ENCODE measurements at places on chromosomes 2 and 18.
A peak's percentile ranks its signal among the peaks of the same experiment; 100 is the strongest.

DNA sequence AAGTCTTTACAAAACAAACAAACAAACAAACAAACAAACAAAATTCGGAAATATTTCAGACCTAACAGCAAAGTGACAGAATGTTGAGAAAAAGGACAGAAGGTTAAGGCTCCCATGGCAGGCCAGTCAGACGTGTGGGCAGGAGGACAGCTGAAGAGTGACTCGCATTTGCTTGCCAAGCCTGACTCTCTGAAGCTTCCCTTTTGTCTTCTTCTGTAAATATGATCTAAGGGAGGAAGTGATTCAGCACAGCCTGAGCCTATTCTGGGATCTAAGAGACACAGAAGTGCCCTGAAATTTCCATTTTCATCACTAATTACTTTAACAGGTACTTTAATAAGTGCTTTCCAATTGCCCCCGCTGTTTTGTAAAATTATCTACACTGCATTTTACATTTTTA, 134.0 kb upstream of the LYPD1 start:
- no peak for DNase-seq
- no peaks in the 10 kb centered on the region for H3K27me3 ChIP-seq
- no peak overlapping the region for H3K27ac ChIP-seq
- H3K4me1 ChIP-seq, result no peaks in the 10 kb centered on the region
- no peaks in the 10 kb centered on the region for H3K36me3 ChIP-seq

- H3K4me1 ChIP-seq, result no peaks in the 10 kb centered on the region
- H3K36me3 ChIP-seq, result peaks cover 2% of the 10 kb centered on the region
- no peak for DNase-seq
- H3K27ac ChIP-seq, result no peak overlapping the region
- peaks cover 11% of the 10 kb centered on the region for H3K27me3 ChIP-seq
- no peak overlapping the region for H3K4me3 ChIP-seq
Measured at GRCh38 chr2:12819103-12819475, 102.4 kb downstream of the TRIB2 start.

GRCh38 chr2:200575957-200576356, 9.9 kb upstream of the AOX1 start:
- H3K4me3 ChIP-seq, result no peak overlapping the region
- H3K4me1 ChIP-seq, result peaks cover 8% of the 10 kb centered on the region
- H3K27me3 ChIP-seq, result no peaks in the 10 kb centered on the region
- H3K36me3 ChIP-seq, result peaks cover 4% of the 10 kb centered on the region

DNA sequence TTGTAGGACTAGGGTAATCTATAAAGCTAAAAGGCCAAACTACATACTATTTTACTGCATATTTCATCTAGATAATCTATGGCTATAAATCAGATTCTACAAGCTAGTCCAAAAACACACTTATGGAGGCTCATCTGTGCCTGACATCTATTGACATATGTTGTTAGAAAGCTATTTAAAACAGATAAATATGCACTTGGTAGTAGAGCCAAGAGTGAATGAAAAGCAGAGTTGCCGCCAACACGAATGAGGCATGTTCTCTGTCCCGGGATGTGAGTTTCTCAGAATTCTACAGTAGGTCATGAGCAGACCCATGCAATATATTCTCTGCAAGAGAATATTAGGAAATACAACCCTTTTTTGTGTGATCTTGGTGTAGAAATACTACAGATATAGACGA, 66.7 kb upstream of the LPIN2 start:
- no peaks in the 10 kb centered on the region for H3K27me3 ChIP-seq
- no peaks in the 10 kb centered on the region for H3K4me1 ChIP-seq
- H3K4me3 ChIP-seq, result no peak overlapping the region
- no peak overlapping the region for H3K27ac ChIP-seq

DNA sequence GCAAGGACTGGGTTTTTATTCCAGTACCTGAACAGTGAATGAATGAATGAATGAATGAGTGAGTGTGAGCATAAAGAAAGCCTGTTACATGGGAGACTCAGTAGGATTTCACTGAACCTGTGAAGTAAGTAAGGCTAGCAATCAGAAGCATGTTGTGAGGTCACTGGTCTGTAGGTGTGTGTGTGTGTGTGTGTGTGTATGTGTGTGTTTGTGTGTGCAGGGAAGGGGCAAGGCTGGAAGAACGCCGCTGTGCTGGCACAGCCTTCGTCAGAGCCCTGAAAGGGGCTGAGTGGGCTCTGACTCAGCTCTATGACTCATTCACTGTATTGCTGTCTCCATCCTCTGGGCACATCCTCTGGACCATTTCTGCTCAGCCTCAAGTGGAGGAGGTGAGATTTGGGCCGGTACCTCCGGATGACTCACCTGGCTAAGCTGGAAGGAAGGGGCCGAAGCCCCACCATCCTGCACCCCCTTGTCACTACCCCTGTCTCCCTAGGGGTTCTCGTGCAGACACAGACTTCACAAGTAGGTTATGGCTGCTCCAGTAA, 51.4 kb upstream of the MRPL33 start:
- no peak overlapping the region for H3K4me3 ChIP-seq
- no peaks in the 10 kb centered on the region for H3K36me3 ChIP-seq
- H3K27ac ChIP-seq, result no peak overlapping the region
- peaks cover 21% of the 10 kb centered on the region for H3K27me3 ChIP-seq

GRCh38 chr2:36497570-36498163, 100.3 kb downstream of the FEZ2 start:
- H3K4me3 ChIP-seq, result no peak overlapping the region
- H3K27ac ChIP-seq, result no peak overlapping the region
- no peaks in the 10 kb centered on the region for H3K27me3 ChIP-seq
- DNase-seq, result no peak
- H3K4me1 ChIP-seq, result no peaks in the 10 kb centered on the region

GRCh38 chr2:16181062-16181740, 240.9 kb downstream of the MYCN start:
- DNase-seq, result no peak
- no peak overlapping the region for H3K27ac ChIP-seq
- H3K36me3 ChIP-seq, result no peaks in the 10 kb centered on the region
- H3K27me3 ChIP-seq, result no peaks in the 10 kb centered on the region
- no peak overlapping the region for H3K4me3 ChIP-seq
- no peaks in the 10 kb centered on the region for H3K4me1 ChIP-seq

GRCh38 chr2:20432714-20433113, 14.2 kb upstream of the RHOB start:
- no peaks in the 10 kb centered on the region for H3K4me1 ChIP-seq
- no peak overlapping the region for H3K27ac ChIP-seq
- peaks cover 26% of the 10 kb centered on the region for H3K27me3 ChIP-seq
- no peaks in the 10 kb centered on the region for H3K36me3 ChIP-seq

DNA sequence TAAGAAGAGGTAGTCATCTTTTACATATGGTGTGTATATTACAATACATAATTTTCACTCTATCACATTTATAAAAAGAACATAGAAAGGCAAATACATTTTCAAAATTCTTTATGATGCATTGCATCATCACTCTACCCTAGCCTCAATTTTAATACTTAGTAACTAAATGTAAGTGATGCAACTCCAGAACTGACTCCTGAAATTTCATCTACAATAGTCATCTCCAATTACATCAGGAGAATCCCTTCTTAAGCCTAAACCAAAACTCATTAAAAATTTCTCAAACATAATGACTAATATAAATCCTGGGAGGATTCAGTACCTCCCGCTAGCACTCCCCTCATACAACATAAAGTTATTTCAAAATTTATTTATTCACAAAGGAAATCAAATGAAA, 15.9 kb downstream of the TMX3 start:
- H3K4me3 ChIP-seq, result no peak overlapping the region
- DNase-seq, result no peak
- peaks cover 29% of the 10 kb centered on the region for H3K4me1 ChIP-seq

GRCh38 chr2:205721057-205721449, 38.8 kb downstream of the NRP2 start:
- H3K36me3 ChIP-seq, result no peaks in the 10 kb centered on the region
- no peak overlapping the region for H3K4me3 ChIP-seq
- H3K27ac ChIP-seq, result no peak overlapping the region
- H3K4me1 ChIP-seq, result no peaks in the 10 kb centered on the region
- H3K27me3 ChIP-seq, result peaks cover 21% of the 10 kb centered on the region

- no peak overlapping the region for H3K4me3 ChIP-seq
- no peak overlapping the region for H3K27ac ChIP-seq
- H3K4me1 ChIP-seq, result no peaks in the 10 kb centered on the region
- no peak for DNase-seq
- H3K36me3 ChIP-seq, result peaks cover 1% of the 10 kb centered on the region
Measured at GRCh38 chr2:223641082-223641481, 38.9 kb upstream of the SCG2 start.

DNA sequence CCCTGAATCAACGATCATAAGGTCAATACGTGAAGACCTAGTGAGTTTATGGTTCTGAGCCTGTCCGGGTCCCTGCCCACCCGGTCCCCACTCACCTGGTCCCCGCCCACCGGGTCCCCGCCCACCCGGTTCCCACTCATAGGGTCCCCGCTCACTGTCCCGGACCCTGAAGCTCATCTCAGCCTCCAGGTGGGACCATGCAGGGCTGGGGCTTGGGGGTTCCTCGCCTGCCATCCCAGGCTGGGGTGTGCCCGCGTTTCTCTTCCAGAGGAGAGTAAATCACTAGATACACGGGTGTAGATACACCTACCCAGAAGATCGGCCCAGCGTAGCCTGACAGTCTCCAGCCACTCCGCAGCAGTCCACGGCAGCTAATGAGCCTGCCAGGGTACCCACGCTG, 131.5 kb downstream of the MBP start:
- no peaks in the 10 kb centered on the region for H3K27me3 ChIP-seq
- DNase-seq, result no peak
- peaks cover 24% of the 10 kb centered on the region for H3K4me1 ChIP-seq
- peaks cover 10% of the 10 kb centered on the region for H3K36me3 ChIP-seq

DNA sequence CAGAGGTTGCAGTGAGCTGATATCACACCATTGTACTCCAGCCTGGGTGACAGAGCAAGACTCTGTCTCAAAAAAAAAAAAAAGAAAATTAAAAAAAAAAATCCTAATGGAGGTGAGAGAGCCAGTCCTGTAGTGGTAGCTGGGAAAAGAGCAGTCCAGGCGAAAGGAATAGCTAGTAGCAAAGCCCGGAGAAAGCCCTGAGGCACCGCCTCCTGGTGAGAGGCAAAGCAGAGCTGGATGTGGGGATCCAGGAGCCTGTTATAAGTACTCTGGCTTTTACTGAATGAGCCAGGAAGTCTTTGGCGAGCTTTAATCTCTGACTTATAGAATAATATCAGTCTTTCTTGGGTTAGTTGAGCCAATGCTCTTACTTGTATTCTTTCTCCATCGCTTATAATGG, 6.6 kb upstream of the KLHL23 start:
- H3K4me1 ChIP-seq, result peaks cover 1% of the 10 kb centered on the region
- no peak overlapping the region for H3K27ac ChIP-seq
- H3K27me3 ChIP-seq, result peaks cover 15% of the 10 kb centered on the region
- DNase-seq, result no peak
- no peaks in the 10 kb centered on the region for H3K36me3 ChIP-seq

- H3K4me3 ChIP-seq, result no peak overlapping the region
- H3K4me1 ChIP-seq, result peaks cover 1% of the 10 kb centered on the region
- H3K27ac ChIP-seq, result no peak overlapping the region
- no peaks in the 10 kb centered on the region for H3K36me3 ChIP-seq
Measured at GRCh38 chr2:95301876-95302641, 4.9 kb downstream of the KCNIP3 start.

DNA sequence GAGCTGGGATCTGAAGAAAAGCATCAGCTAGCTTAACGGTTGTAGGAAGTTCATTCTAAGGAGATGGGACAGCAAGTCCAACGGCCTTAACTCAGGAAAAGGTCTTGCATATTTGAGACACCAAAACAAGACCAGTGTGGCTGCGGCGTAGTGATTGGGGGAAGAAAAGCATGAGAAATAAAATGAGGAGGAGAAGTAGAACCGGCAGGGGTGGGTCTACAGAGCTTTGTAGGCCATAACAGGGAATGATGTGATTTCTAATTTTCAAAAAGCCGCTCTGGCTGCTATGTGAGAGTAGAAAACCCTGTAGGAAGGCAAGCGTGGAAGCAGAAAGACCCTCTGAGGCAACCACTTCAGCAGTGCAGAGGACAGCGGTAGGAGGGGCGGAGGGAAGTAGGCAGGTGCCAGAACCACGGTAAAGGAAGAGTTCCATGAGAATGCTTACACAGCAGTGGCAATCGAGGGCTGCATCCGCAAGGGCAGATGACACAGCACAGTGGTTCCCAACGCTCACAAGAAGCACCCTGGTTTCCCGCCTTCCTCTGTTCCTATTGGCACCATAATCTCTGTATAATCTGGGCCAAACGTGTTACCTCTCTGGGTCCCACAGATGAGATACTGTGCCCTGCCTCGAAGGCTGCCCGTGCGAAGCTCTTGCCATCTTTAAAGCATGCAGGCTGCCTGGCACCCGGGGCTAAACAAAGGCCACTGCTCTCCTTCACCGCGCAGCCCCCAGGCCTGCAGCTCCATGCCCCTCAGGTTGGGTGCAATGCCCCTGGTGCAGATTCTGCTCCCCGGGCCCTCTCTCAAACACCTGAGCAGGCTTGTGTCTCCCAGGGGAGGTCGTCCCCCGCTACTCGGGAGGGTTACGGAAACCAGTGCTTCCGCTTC, 795 bp downstream of the ANKRD39 start:
- peaks cover 39% of the 10 kb centered on the region for H3K36me3 ChIP-seq
- DNase-seq, result no peak
- H3K4me1 ChIP-seq, result peaks cover 44% of the 10 kb centered on the region
- H3K4me3 ChIP-seq, result peak overlapping the region; percentile 78

DNA sequence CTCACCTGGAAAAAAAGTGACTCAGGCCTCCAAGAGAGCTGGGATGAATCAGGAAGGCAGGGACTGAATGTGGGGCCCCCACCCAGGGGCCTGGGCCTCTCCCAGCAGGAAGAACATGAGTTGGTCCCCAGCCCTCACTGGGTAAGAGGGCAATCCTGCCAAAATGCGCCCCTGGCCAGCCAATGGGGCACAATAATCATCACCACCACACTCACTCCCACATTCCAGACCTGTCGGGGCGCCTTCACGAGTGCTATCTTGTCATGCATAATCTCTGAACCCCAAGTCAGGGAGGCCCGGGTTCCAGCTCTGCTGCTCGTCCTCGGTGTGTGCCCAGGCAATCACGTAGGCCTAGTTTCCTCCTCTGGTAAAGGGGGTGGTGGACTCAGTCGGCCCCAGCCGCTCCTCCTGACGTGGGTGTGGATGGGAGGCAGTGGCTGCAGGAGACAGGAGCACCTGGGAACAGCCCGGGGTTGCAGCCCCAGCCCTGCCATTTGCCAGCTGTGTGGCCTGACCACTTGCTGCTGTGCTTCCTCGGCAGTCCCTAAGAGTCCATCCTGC, 115.1 kb downstream of the CYP26B1 start:
- H3K36me3 ChIP-seq, result no peaks in the 10 kb centered on the region
- H3K4me1 ChIP-seq, result no peaks in the 10 kb centered on the region
- no peak for DNase-seq
- no peak overlapping the region for H3K4me3 ChIP-seq

GRCh38 chr2:150482667-150483400, 4.6 kb downstream of the RND3 start:
- no peaks in the 10 kb centered on the region for H3K36me3 ChIP-seq
- H3K4me3 ChIP-seq, result no peak overlapping the region
- H3K4me1 ChIP-seq, result peaks cover 14% of the 10 kb centered on the region
- peaks cover 29% of the 10 kb centered on the region for H3K27me3 ChIP-seq
- DNase-seq, result no peak
- no peak overlapping the region for H3K27ac ChIP-seq
